ENCODE measurements at places on chromosomes 16 and 17.

GRCh38 chr17:13569398-13570123 lies 32.2 kb downstream of the HS3ST3A1 start:
- DNase-seq, result no peak

GRCh38 chr16:2016407-2016922 lies 3.1 kb upstream of the NPW start:
- no peak for DNase-seq

GRCh38 chr17:39357986-39358385 lies 43.4 kb downstream of the FBXL20 start:
- DNase-seq, result no peak

- no peak for DNase-seq
These were observed 297.3 kb downstream of the ABCC12 start for GRCh38 chr16:47858333-47858982.

- no peak for DNase-seq
These were observed 17.2 kb upstream of the NUDT16L1 start for GRCh38 chr16:4675864-4676786.

DNA sequence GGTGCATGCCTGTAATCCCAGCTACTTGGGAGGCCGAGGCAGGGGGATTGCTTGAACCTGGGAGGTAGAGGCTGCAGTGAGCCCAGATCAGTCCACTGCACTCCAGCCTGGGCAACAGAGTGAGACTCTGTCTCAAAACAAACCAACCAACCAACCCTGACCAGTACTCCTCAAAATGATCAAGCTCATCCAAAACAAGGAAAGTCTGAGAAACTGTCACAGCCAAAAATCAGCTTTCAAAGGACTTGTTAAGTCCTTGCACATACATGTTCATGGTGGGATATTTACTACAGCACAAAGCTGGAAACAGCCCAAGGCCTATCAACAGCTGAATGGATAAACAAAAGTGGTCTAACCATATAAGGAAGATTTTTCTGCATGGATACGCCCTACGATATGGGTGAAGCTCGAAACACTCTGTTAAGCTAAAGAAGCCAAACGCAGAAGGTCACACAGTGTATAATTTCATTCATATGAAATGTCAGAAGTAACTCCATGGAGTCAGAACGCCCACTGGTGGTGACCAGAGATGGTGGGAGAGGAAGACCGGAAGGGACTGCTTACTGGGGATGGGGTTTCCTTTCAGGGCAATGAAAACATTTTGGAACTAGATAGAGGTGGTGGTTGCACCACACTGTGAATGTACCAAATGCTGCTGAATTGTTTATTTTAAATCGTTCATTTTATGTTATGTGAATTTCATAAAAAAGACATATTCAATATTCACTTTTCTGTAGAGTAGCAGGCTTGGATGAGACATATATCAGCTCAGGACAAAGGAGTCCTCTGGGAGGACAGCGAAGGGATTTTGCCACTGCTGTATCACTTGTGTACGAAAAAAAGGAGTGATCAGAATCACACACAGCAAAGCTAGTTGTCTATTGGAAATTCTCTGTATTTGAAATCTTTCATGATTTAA lies 17.7 kb downstream of the CCL17 start:
- no peak for DNase-seq

- no peak for DNase-seq
These were observed 5.3 kb upstream of the COL1A1 start for GRCh38 chr17:50206604-50207293.

- no peak for DNase-seq
These were observed 108.5 kb downstream of the USP22 start for GRCh38 chr17:20934288-20934687.

GRCh38 chr16:71459510-71459909 lies 2.5 kb downstream of the ZNF23 start:
- no peak for DNase-seq

GRCh38 chr17:32520737-32521404 lies 34.1 kb downstream of the CDK5R1 start:
- DNase-seq, result no peak

DNA sequence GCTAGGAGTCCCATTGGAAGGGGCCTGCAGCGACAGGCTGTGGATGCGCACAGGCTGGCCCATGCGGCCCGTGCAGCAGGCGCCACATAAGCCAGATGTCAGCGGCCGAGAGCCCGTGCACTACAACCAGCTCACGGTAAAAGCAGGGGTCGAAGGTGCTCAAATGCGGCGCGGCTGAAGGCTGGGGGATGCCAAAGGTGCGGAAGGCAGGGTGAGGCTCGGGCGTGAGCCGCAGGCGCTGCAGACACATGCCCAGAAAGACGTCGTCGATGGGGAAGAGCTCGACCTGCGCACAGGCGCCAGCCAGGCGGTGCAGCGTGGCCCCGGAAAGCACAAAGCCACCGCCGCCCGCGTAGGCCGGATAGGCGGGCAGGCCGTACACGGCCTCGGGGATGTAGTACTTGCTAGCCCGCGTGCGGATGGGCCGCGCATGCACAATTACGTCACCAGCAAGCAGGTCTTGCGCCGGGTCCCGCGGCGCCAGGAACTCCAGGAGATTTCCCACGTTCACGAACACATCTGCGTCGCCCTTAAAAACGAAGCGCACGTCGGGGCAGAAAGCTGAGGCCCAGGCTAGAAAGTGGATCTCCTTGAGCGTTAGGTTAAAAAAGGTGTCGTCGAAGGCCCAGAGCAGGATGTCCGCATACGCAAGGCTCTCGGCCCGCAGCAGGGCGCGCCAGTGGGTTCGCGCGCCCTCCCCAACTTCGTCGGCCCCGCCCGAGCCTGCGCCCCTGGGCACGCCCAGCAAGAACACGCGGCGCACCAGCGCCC lies 1.3 kb downstream of the B3GNT9 start:
- DNase-seq, result no peak

DNA sequence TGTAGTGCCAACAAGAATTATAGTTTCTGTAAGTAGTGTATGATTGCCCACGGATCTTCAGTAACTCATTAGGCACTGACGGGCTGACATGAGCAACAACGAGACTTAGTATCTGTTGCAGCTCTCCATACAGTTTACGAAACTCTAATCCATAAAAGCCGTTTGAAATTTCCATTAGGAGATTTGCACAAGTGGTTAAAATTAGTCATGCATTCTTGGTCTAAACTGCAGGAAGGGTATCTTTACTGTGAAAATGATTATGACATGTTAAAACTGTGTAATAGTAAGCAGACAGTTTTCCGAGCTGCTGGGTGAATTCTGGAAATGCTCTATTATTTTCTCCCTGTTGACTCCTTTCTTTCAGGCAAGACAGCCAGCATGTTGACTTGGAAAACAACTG lies 605.0 kb downstream of the WWOX start:
- DNase-seq, result no peak
